ENCODE measurements at places on chromosomes 3 and 15.

GRCh38 chr15:51200792-51201191, 106.1 kb upstream of the TNFAIP8L3 start:
- DNase-seq: no peak

DNA sequence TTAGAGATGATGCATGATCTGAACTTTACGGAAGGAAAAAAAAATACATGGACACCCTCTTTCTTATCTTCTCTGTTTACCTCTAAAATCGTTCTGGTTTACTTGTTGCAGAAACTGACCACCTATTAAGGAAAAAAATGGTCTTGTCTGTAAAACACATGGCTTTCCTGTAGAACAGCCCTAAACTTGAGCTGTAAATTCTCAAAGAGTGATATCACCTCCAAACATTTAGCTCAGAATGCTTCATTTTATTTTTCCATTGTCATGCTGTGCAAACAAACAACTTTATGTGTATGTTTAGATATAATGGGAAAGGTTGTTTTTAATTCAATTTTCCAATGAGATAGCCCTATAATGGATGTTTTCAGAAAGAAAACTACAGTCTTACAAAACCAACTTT, 237.4 kb upstream of the NR2F2 start:
- no peak for DNase-seq

GRCh38 chr15:70789213-70789612, 25.9 kb upstream of the UACA start:
- DNase-seq: no peak

- no peak for DNase-seq
These were observed 65.1 kb upstream of the LCTL start for GRCh38 chr15:66630801-66631351.

GRCh38 chr3:56347219-56347871, 120.9 kb downstream of the ERC2 start:
- no peak for DNase-seq

DNA sequence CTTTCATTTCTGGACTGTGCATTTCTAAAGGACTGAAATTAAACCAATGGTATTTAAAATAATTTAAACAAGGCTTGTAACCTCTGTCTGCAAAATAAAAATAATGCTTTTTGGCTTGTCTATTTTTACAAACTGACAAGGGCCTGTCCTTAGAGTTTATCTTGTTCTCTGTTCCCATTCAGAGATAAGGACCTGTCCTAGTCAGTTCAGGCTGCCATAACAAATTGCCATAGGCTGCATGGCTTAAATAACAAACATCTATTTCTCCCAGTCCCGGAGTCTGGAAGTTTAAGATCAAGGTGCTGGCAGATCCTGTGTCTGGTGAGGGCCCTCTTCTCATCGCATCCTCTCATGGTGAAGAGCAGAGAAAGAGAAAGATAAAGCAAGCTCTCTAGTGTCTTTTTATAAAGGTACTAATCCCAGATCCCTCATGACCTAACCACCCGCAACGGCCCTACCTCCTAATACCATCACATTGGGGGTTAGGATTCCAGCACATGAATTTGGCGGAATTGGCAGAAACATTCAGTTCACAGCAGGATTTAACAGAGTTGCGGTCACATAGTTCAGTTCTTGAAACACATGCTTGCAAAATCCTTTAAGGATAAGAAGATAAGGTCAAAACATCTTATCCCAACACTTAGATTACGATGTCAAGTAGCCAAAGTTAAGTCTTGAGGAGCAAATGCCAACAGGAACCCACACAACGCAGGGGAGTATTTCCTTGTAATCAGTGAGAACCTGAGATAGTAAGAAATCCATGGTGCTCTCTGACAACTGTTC, 17.8 kb downstream of the KBTBD8 start:
- no peak for DNase-seq

- DNase-seq: no peak
These were observed 13.7 kb downstream of the LRRK1 start for GRCh38 chr15:100932676-100933348.

DNA sequence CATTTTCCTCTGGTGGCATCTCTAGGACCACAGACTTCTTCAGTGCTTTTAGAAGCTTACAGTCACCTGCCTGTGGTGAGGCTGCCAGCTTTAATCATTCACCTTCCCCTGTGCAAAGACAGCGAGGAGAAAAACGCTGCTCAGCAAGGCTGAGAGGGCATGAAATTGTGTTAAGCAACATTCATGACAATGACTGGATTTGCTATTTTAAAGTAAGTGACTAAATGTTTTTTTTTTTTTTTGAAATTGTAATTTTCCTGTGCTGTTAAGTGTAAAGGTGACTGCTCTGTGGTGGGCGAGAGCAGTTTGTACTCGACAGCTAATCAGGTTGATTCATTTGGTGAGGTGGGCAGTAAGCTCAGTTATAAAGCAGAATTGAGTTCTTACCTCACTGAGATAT, 240.4 kb downstream of the NSUN3 start:
- DNase-seq: no peak

DNA sequence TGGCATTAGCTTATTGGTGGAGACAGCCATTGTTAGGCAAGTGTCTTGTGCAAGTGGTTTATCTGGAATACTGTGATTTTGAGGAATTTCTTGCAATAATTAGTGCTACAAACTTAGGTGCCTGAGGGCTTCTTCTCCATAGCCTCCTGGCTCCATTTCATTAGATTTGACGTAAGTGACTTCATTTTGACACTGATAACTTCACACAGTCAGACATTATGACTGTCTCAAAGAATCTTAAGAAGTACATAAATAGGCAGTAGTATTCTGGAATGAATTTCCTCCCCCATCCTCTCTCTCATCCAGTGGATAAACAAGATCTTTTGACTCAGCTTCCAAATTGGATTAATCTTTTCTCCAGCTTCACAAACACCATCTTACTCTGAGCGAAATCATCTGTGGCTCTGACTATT, 19.0 kb downstream of the ARL14 start:
- DNase-seq: no peak

DNA sequence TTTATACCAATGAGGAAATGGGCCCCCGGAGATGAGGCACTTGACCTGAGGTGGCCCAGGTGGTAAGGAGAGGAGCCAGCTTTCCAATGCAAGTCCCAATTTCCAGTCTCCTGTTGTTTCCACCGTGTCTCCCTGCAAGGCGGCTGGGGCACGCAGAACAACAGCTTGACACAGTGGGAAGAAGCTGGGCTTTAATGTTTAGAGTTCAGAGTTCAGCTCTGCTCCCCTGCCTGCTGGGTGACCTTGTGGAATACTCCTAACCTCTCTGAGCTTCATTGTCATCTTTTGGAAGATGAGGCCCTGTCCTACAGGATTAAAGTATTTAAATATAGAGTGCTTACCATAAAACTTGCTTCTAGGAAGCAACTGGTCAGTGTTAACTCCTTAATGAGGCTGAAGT, 80.3 kb downstream of the SMAD3 start:
- DNase-seq: no peak

- peak; percentile 44 for DNase-seq
These were observed 1.2 kb downstream of the YEATS2 start for GRCh38 chr3:183698756-183699155.

- DNase-seq: no peak
These were observed 28.1 kb downstream of the CHST2 start for GRCh38 chr3:143147707-143148106.

- DNase-seq: no peak
These were observed 11.6 kb upstream of the EPB42 start for GRCh38 chr15:43232289-43232874.

DNA sequence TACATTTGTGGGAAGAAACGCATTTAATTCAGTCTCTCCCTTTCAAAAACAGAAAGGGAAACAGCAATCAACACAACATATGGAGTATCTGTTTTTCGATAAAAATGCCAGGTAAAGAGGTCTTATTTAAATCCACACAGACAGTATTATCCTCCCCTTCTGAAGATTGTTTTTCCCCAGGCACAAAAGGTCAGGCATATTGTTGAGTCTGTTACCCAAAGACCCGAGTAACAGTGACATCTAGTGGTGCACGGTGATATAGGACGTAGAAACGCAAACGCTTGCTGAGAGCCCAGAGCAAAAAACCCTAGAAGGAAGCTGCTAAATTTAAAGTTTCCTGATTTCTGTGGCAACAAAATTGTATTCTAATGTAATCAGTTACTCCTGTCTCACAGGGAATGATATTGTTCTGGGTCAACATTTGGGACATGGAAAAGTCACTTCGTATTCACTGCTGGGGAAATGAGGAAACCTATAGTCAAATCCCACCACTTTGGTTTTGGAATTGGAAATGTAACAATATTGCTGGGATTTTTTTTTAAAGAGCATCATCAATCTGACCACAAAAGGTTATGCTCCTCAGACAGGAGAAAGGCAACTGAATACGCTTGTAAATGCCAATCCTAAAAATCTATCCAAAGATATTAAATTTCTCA, 312.7 kb upstream of the CCDC54 start:
- DNase-seq: peak; percentile 81

DNA sequence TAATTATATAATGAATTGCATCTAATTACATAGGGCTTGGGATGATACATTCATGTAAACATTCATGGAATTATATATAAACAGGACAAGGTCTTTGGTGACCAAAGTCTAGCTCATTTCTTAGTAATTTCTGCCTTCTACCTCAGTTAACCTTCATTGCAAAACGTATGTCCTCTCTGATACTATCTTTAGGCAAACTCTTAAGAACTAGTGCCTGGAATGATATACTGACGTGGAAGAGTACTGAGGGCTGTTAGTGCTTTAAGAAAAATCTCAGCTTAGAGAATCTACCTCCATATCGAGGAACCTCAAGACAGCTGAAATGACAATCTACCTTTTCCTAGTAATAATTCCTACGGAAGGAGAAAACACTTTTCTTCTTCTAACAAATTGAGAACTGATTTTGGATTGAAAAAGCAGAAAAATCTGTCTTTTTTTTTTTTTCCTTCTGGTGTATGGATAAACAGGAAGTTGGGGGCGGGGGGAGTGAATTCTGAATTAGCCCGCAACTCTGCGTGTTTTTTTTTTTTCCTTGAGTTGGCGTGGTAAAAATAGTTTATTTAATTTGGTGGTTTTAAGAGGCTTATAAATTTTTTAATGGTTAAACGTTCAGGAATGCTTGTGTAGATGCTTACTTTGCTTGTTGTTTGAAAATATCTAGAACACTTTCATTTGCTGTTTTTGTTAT, 43.2 kb downstream of the RARB start:
- no peak for DNase-seq

DNA sequence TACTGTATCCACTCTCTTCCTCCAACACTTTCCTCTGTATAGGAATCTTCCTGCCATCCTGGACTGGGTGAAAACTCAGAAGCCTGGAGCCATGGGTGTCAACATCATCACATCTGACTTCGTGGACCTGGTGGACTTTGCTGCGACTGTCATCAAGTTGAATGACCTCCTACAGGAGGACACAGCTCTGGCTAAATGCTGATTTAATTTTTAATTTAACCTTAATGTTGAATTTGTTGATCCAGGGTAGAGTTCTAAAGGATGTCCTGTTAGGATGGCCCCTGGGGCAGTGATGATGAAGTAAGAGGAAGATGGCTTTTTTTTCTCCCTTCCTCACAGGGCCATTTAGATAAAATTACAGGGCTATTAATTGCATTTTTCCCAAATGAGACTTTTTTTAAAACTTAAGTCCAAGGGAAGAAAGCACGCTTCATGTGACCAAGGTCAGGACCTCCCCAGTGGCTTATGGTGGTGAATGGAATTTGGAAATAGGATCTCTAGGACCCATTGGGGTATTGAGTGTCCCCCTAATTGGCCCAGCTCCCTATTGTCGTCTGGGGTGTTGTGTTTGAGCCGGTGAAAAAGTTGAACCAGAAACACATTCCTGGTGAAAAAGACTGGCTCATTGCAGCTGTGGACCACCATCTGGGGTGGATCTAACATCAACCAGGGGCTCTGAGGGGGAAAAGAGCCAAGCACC, 125.7 kb upstream of the ZBED2 start:
- no peak for DNase-seq

DNA sequence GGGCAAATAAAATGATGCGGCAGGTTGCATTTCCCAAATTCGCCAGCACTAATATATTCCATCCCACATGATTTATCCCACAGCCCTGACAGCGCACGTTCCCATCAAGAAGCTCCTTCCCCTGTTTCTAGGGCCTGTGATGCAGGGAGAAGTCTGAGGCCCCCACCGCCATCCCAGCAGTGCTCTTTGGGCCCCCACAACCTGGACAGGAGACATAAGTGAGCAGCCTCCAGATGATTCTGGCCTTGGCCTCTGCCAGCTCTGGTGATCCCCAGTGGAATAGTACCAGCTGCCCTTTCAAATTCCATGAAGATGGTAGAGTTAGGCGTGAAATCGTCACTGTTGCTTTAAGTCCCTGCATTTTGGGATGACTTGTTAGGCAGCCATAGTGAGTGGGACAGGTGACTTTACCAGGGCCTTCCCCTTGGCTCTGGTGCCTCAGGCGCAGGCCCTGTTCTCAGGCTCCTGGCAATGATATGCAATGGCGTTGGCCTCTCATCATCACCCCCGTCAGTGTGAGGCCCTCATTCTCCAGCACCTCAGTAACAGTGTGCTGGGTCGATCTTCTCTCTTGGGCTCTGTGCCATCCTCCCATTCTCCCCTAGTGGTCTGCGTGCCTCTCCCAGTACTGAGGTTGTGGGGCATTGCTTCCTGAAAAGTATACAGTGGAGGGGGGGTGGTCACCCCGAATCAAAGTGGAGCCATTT, 263.7 kb downstream of the OCA2 start:
- DNase-seq: no peak

DNA sequence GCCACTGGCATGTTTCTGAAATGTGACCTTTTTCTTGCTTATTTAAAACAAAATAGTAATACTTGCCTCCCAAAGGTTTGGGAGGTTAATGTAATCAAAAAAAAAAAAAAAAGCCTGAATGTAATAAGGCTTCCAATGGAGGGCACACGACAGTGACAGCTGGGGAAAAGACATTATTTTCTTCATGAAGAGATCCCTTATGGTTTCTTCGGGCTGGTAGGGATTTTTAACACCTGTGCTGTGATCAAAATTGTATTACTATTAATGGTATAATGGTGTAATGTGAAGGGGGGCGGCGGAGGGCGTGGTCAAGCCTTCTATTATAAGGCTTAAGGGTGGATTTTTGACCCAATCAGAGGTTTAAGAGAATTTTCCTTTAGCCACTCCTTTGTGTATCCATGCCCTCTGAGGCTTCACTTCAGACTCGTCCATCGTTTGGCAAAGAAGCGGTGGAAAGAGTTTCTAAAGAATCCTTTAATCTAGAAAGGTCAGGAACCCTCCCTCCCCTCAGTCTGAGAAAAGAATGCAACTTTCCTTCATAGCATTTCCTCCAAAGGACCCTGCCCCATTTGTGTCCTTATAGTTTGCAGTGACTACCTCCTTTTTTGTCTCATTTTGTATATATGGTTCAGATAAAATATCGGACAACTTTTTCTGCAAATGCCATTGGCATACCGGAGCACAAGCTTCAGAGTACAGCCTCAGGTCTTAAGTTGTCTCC, 89.5 kb upstream of the CHD2 start:
- peak; percentile 87 for DNase-seq

GRCh38 chr3:39671116-39671515, 138.3 kb upstream of the MYRIP start:
- DNase-seq: no peak

- no peak for DNase-seq
These were observed 38.3 kb upstream of the IL12A start for GRCh38 chr3:159950156-159950898.

- DNase-seq: no peak
These were observed 9.6 kb downstream of the MESP2 start for GRCh38 chr15:89785774-89786140.

GRCh38 chr15:45572617-45573016, 14.6 kb upstream of the BLOC1S6 start:
- DNase-seq: no peak

GRCh38 chr3:14524311-14524711, 15.8 kb downstream of the GRIP2 start:
- DNase-seq: no peak

GRCh38 chr3:55570271-55570711, 83.2 kb upstream of the WNT5A start:
- DNase-seq: no peak
